ENCODE measurements at places on chromosomes 3 and 15. TPM values are rescaled to one million over a fixed set of nuclear protein-coding genes. Genes with fewer than 3 reads are reported as not detected.

Gene MCF2L2
- 12.9 TPM for total RNA-seq

Gene ADAMTSL3
- 0.88 TPM for total RNA-seq

Gene FEZF2
- not detected for total RNA-seq

Gene STOML1
- 8.8 TPM for total RNA-seq

Gene VEPH1
- total RNA-seq = 2.5 TPM

Gene PCNP
- 64.5 TPM for total RNA-seq

Gene C3orf22
- total RNA-seq = not detected

Gene ATG7
- 22.9 TPM for total RNA-seq

GRCh38 chr3:70096376-70097066, 97.0 kb downstream of the SAMMSON start:
- no peaks in the 10 kb centered on the region for H3K4me1 ChIP-seq
- no peak for DNase-seq
- H3K27me3 ChIP-seq = no peaks in the 10 kb centered on the region
- no peaks in the 10 kb centered on the region for H3K36me3 ChIP-seq
- H3K4me3 ChIP-seq = no peak overlapping the region

DNA sequence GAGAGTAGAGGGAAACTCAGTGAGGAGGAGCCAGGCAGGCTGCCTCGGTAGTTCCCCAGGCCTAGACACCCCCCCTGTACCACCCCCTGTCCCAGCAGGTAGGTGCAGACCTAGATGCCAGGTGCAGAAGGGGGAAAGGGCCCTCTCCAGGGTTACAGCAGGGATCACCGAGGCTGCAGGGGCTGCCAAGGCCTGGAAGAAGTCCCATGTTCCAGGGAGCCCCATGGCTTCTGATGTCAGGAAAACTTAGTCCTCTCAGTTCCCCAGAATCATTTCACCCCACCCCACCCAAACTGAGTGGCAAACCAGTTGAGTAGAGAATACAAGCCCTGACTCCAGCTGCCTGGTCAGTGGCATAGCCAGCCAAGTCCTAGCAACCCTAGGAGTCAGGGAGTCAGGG, 7.4 kb upstream of the SEMA3B start:
- no peaks in the 10 kb centered on the region for H3K27me3 ChIP-seq
- peaks cover 38% of the 10 kb centered on the region for H3K4me1 ChIP-seq
- DNase-seq = no peak
- no peak overlapping the region for H3K4me3 ChIP-seq
- H3K27ac ChIP-seq = peak overlapping the region; percentile 97
- peaks cover 18% of the 10 kb centered on the region for H3K36me3 ChIP-seq

GRCh38 chr3:14627815-14628214, 23.7 kb upstream of the CCDC174 start:
- H3K27ac ChIP-seq = no peak overlapping the region
- no peak for DNase-seq
- H3K36me3 ChIP-seq = no peaks in the 10 kb centered on the region

- H3K27me3 ChIP-seq = no peaks in the 10 kb centered on the region
- no peak overlapping the region for H3K27ac ChIP-seq
- no peaks in the 10 kb centered on the region for H3K4me1 ChIP-seq
- no peaks in the 10 kb centered on the region for H3K36me3 ChIP-seq
Observed at GRCh38 chr3:131142580-131142979, 115.9 kb downstream of the NEK11 start.

DNA sequence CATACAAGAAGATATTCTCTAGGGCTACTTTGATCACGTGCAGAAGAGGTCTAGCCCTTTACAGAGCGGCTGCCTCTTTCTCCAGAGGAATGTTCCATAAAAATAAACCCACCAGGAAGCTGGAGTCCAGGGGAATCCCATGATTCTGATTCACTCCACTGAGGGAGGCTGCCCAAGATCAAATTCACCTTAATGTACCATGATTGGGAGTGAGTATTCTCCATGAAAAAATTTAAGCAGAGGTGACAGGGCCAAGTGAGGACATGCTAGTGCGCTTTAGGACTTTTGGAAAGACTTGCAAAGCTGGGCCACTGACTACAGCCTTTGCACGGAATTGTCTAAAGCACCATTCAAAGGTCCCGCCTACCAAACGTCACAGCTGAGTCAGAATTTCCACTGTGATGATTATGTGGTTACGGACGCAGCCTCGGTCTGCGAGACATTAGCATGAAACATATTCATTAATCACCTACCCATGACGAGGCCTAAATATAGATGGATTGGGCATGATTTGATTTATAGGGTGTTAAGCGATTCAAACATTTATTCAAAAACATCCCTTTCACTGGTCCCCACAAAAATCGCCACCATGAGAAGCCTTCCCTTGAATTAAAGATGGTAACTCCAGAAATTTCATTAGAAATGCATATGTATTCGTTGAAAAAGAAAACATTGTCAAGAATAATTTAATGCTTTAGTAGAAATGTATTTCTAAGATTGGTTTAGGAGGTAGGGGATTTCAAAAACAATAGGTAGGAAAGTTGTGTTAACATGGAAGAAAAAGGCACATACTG, 152.6 kb downstream of the GREM1 start:
- no peaks in the 10 kb centered on the region for H3K27me3 ChIP-seq
- H3K36me3 ChIP-seq = no peaks in the 10 kb centered on the region
- no peak for DNase-seq
- no peak overlapping the region for H3K4me3 ChIP-seq
- H3K4me1 ChIP-seq = peaks cover 7% of the 10 kb centered on the region

DNA sequence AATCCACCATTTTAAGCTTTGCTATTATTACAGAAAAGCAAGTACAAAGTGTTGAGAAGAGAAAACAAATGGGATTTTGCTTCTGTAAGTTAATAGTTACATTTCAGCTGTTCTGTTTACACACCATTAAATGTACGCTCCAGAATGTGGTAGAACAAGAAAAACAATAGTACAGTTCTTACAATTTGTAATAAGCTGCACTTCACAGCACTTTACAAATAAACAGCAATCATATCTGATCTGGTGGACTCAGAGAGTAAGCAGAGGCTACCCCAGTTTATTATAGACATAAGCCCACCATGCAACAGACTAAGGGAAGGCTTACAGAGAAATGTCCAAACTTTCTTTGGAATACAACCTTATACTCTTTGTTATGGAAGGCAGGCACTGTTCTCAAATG, 126.4 kb downstream of the OXSM start:
- no peaks in the 10 kb centered on the region for H3K36me3 ChIP-seq
- no peaks in the 10 kb centered on the region for H3K27me3 ChIP-seq
- no peak overlapping the region for H3K27ac ChIP-seq
- DNase-seq = no peak
- H3K4me3 ChIP-seq = no peak overlapping the region

DNA sequence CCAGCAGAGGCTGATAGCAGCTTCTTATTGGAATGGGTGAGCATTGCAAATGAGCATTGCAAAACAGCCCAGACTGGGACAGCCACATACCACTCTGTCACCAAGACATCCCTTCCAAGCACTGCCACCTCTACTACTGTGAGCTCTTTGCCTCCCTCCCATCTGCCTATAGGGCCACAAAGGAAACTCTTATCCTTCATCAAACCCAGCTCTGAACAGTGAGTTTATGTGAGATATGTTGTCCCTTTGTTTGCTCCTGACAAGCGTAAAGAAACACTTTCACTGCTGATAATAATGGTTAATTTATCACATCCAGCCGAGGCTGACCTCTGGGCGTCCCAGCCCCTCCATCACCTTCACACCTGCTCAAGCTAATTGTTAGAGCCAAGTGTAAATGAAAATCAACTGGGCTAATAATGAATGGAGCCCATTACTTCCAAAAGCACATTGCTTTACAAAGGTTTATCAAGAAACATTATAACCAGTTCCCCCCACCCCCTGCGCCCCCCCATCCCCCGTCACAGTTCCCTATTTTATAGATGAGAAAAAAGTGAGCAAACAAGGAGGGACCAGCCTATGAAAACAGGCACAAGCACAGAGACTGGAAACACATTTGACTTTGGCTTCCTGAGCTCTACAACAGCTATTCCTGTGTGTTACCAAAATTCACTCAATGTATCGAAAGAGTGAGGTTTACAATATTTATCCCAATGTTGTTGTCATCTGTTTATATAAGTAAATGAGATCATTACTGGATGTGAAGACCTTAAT, 146.3 kb downstream of the ANXA2 start:
- DNase-seq = no peak
- no peak overlapping the region for H3K27ac ChIP-seq
- H3K4me3 ChIP-seq = no peak overlapping the region
- H3K27me3 ChIP-seq = no peaks in the 10 kb centered on the region
- H3K4me1 ChIP-seq = no peaks in the 10 kb centered on the region

GRCh38 chr3:122767540-122768372, 25.9 kb downstream of the HSPBAP1 start:
- H3K27ac ChIP-seq = no peak overlapping the region
- H3K27me3 ChIP-seq = no peaks in the 10 kb centered on the region
- H3K4me3 ChIP-seq = no peak overlapping the region

DNA sequence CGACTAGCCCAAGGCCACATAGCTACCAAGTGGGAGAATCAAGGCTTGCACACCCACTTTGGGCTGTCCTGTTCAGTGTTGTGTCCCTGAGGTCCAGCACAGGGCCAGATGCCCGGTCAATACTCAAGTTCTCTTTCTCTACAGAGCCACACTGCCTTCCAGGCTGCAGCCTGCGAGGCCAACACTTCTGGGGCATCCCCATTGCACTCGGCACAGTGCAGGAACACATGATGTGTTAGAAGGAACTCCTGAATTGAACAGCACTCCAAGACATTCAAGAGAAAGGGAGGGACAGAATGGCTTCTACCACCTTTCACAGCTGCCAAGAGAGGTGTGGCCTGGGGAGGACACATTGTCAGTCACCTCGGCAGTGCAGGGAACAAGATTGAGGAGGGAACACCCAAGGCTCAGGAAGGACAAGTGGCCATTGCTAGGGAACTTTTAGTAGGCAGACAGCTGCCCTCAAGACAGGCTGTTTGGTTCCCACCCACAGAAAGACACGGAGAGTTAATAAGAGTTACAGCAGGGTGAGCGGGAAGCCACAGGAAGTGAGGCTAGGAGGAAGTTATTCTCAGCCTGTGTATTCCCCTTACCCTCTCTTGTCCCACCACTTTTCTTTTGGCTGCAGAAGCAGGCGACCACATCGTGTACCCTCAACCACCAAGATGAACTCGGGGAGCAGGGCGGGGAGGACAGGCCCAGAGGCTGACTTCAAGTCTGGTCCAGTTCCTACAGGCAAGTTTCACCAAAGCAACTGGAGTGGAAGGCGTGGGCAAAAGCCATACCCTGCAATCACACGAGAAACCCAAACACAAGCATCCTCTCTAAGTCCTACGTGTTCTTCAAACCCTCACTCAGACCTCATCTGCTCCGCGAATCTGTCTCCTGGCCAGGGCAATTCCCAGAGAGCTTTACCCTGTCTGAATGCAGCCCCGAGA, 69.4 kb downstream of the SRGAP3 start:
- H3K4me1 ChIP-seq = peaks cover 14% of the 10 kb centered on the region
- DNase-seq = no peak
- no peak overlapping the region for H3K27ac ChIP-seq
- no peaks in the 10 kb centered on the region for H3K36me3 ChIP-seq
- peaks cover 5% of the 10 kb centered on the region for H3K27me3 ChIP-seq
- no peak overlapping the region for H3K4me3 ChIP-seq
